Ovary (tissue), 10 donors: ENCODE measurements at places on chromosomes 13 and 19. TPM values are rescaled to one million over a fixed set of nuclear protein-coding genes. Genes with fewer than 3 reads are reported as not detected.

GRCh38 chr19:46845959-46846459, 4.6 kb downstream of the AP2S1 start:
- no peak for DNase-seq

- DNase-seq: no peak
These were observed 14.9 kb upstream of the PTBP1 start for GRCh38 chr19:782185-782877.

- no peak for DNase-seq
These were observed 11.7 kb downstream of the UGGT2 start for GRCh38 chr13:96041326-96042110.

DNA sequence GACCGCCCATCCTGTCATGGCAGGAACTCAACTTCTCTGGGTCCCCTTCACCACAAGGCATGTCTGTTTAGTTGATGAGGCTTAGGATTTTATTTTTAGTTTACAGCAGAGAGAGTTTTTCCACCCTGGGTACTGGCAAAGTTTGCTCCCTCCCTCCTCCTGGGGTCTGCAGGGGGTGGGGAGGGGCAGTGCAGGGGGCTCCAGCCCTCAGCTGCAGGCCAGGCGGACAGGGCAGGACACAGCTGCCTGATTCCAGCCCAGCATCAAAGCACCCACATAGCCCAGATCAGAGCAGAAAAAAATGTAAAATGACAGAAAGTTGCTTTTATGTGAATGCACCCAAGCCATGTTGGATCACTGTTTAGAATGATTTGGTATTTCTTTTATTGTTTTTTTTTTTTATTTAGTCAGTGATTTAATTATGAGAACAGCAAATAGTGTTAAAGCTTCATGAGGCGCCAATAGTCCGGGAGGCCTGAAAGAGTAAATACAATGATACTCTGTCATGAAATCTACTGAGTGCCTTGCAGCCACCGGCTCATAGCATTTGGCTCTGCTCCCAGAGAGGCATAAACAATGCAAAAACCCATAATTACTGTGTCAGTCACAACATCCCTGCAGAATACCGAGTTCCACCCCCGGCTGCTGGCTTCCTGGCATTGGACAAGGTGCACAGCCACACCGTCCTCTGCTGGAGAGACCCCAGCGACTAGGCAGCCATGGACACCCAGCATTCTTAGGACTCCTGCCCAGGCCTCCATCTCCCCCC, 923.5 kb downstream of the UQCRFS1 start:
- no peak for DNase-seq

GRCh38 chr13:114227528-114227927, 7.2 kb upstream of the CDC16 start:
- DNase-seq: no peak

The MADCAM1 gene
- total RNA-seq: 0.11 TPM
